ENCODE measurements at places on chromosomes 12 and 14.
A peak's percentile ranks its signal among the peaks of the same experiment; 100 is the strongest.

GRCh38 chr12:11658791-11659190 lies 9.3 kb downstream of the ETV6 start:
- DNase-seq = no peak

GRCh38 chr14:85280074-85280473 lies 249.9 kb upstream of the FLRT2 start:
- DNase-seq = no peak

GRCh38 chr12:1931642-1932041 lies 13.2 kb upstream of the CACNA2D4 start:
- DNase-seq = no peak

GRCh38 chr12:8499616-8500015 lies 13.7 kb upstream of the CLEC4D start:
- DNase-seq = no peak

- no peak for DNase-seq
These were observed 15.0 kb upstream of the AMIGO2 start for GRCh38 chr12:47094804-47095203.

DNA sequence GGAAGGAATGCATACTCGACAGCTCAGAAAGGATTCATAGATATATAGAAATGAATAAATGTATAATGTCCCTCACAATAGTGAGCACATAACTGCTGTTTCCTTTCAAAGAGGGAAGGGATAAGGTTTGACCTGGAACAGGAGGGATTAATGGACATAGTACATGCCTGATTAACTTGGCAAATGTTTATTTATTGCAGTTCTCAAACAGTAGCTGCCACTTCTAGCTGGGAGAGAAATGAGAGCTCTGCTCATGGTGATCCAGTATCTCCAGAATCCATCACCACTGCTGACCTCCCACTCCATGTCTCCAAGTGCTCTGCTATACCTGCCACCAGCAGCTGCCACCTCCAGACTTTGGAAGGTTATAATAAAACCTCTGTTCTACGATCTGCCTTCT lies 108.1 kb downstream of the LRIG3 start:
- DNase-seq = no peak

- no peak for DNase-seq
These were observed 16.1 kb upstream of the KRT73 start for GRCh38 chr12:52634266-52635056.

DNA sequence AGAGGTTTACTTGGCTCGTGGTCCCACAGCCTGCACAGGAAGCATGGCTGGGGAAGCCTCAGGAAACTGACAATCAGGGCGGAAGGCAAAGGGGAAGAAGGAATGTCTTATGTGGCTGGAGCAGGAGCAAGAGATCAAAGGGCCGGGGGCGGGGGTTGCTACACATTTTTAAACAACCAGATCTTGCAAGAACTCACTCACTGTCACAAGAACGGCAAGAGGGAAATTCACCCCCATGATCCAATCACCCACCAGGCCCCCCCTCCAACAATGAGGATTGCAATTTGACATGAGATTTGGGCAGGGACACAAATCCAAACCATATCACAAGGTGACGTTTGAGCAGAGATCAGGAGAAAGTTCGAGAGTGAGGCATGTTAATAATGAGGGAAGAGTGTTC lies 163.7 kb upstream of the RPH3A start:
- DNase-seq = no peak

GRCh38 chr12:44525806-44526654 lies 350.1 kb downstream of the NELL2 start:
- DNase-seq = no peak

GRCh38 chr14:46384611-46385010 lies 267.0 kb downstream of the RPL10L start:
- DNase-seq = no peak

- no peak for DNase-seq
These were observed 30.1 kb downstream of the STXBP6 start for GRCh38 chr14:25019892-25020291.

GRCh38 chr12:52600475-52600874 lies 788 bp downstream of the KRT72 start:
- no peak for DNase-seq

- no peak for DNase-seq
These were observed 3.9 kb downstream of the SLC35E3 start for GRCh38 chr12:68749861-68750260.

GRCh38 chr12:20696181-20696905 lies 1.2 kb downstream of the SLCO1C1 start:
- DNase-seq = no peak

GRCh38 chr12:9066755-9067423 lies 48.8 kb downstream of the A2M start:
- no peak for DNase-seq

- no peak for DNase-seq
These were observed 36.4 kb downstream of the CCDC91 start for GRCh38 chr12:28226705-28227104.

DNA sequence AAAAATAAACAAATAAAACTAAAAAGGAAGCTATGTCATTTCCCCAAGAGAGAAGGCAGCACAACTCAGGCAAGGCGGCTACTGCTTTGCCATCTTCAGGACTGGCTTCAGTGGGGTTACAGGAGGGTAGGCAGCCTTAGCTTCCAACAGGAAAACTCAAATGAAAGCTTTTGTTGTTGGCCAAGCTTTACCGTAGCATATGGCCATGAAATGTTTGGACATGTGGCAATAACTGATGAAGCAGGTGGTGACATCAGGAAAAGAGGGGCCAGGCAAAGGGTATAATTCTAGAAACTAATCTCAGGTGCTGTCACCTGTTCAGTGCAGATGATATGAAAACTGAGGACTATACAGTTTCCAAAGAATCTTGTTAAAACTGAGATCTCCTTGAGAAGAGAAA lies 22.8 kb upstream of the NPFF start:
- no peak for DNase-seq

GRCh38 chr12:18752280-18752920 lies 14.5 kb downstream of the CAPZA3 start:
- DNase-seq = no peak

DNA sequence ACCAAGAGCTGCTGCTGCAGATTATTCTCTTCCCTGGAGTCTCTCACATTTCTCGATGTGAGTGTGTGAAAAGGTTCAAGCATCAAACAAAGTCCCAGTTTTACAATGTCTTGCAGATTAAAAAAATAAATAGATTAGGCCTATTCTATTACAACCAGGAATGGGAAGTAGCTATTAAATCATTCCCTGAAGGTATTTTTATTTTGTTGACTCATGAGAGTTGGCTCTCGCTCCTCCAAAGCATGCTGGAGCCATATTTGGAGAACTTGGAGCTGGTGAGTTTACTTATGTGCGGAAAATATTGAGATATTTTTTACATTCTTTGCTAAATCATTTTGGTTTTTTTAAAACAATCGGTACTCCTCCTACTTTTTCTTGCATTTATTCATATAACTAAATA lies 572.3 kb downstream of the ETNK1 start:
- no peak for DNase-seq

- DNase-seq = no peak
These were observed 73.6 kb upstream of the DNM1L start for GRCh38 chr12:32605326-32606095.

DNA sequence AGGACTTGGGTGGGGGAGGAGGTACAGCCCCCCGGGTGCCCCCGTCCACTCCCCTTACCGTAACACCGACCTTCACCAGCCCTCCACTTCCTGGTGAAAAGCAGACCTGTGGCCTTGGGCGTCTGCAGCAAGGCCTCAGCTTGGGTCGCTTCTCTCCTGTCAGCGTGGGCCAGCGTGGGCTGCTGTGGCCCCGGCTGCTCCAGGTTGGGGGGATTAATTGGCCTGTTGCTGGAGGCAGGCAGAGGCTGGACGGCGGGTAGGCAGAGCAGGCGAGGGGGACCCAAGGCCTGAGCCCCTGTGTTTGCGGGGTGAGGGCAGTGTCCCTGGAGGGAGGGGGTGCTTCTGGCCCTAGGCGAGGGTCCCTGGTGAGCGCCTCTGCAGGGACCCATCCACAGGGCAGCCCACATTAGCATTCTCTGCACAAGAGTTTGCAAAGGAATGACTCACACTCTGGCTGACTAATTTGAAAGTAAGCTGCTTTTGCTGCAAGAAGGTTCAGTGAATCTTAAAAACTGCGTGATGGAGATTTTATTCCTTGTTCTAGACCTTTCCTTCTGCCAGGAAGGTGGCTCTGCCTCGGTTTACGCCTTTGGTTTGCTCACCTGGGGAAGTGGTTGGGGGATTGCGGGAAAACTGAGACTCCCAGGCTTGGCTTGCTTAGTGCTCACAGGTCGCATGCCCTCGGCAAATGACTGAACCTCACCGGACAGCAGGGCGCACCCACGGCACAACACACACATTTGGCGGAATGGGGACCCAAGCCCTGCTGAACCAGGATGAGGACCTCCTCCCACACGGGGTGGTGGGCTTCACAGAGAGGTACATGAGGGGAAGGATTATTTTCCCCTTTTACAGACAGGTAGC lies 37.9 kb upstream of the DLK1 start:
- DNase-seq = no peak

DNA sequence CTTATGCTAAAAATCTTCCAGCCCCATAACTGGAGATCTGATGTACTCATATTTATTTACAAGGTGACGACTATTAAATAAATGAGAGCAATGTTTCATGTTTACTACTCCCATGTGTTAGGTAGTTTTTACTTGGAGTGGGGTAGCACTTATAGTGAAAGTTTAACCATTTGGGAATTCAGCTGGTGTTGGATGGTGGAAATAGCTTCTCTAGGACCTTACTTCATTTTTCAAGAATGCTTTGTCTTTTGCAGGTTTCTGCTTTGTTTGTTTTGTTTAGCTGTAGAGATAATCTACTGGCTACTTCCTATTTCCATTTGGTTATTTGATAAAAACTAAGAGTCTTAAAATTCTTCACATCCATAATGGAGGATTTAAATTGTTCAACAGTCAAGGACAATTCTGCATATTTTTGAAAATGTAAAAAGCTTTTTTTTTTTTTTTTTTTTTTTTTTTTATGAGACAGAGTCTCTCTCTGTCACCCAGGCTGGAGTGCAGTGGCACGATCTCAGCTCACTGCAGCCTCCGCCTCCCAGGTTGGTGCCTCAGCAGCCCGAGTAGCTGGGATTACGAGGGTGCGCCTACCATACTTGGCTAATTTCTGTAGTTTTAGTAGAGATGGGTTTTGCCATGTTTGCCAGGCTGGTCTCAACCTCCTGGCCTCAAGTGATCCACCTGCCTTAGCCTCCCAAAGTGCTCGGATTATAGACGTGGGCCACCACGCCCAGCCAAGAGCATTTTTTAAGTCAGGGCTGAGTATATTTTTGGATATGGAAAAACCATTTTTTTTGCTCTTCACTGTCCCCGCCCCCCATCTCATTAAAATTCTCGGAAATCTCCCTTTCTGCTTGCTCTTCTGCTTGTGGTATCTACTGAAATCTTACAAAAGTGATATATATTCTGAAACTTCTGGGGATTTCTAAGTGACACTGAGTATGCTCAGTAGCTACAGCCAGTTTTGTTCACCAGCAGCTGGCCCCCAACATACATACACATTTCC lies 1.4 kb upstream of the ABCD2 start:
- DNase-seq = peak; percentile 40

GRCh38 chr14:65329911-65330310 lies 82.6 kb upstream of the FUT8 start:
- DNase-seq = no peak

- DNase-seq = no peak
These were observed 225.2 kb downstream of the FUT8 start for GRCh38 chr14:65637780-65638179.

- no peak for DNase-seq
These were observed 7.7 kb downstream of the ANKRD9 start for GRCh38 chr14:102501751-102502315.

DNA sequence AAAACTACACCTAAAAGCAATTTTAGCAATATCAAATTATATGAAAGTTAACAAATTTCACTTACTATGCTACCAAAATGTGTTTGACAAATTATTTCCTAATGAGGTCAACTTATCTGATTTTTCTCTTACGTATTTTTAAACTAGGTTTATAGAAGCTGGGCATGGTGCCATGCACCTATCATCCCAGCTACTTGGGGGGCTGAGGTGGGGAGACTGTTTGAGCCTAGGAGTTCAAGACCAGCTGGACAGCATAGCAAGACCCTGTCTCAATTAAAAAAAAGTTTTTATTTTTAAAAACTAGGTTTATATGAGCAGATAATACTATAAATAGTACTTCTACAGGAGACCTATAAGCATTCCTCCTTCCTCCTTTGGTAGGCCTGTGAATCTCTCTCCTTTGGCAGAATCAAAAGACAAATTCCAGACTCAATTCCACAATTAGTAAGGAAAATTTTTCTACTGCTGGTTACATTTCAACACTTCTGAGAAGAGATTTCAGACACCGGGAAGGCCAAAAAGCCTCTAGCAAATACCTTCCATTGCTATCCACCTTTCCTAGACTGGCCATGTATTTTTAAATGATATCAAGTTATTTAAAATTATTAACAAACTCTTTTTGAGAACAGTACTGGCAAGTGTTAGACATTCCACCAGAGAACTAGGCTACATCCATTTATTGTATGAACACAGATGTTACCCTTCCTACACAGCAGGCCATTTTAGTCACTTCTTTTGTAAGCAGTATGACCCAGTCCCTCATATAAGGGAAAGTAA lies 34.4 kb downstream of the CDK17 start:
- DNase-seq = no peak

DNA sequence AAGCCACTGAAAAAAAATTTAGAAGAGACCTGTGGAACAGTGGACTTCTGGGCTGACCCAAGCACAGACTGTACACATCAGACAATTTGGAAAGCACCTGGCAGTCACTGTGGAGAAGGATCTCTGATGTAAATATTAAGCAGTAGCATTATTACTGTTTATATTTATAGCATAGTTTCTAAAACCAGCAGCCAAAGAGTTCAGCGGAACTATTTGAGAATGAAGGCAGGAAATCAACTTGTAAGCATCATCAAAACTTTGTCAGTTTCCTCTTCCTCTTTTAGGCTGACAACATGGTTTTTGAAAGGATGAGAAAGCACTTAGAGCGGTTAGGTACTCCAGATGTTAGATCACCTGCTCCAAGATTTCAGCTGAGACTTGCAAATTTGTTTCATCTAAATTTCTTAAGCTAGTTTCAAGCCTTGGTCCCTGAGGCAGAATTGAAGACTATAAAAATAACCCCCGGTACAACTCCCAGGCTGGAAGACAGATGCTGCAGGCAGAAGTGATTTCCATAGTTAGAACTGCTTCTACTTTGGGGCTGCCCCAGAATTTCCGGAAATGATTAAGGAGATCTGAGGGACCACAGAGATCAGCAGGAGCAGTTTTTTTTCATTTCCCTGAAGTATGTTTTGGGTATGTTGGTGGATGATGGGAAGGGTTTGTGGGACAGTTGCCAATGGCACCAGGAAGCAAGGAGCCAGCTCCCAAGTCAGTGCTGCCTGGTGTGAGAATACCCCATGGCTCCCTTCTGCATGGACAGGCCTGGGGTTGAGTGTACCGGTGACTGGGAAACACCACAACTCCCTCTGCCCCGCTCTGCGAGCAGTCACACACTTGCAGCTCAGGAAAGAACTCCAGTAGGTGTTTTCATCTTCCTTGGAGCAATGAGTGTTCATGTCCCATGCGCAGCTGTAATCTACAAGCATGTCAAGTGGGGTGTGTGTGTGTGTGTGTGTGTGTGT lies 354.5 kb downstream of the NUAK1 start:
- DNase-seq = no peak

GRCh38 chr12:45400991-45401390 lies 185.1 kb downstream of the ANO6 start:
- no peak for DNase-seq

GRCh38 chr14:99763527-99764221 lies 29.5 kb upstream of the EML1 start:
- DNase-seq = no peak

Measured in stimulated activated CD4-positive, alpha-beta T cell treated with anti-CD3 and anti-CD28 coated beads, Interleukin-12 subunit alpha, Interleukin-12 subunit beta, amount 100 ng/mL, for 24 hours (primary cell).